ENCODE measurements at places on chromosomes 5 and 9. TPM values are rescaled to one million over a fixed set of nuclear protein-coding genes. Genes with fewer than 3 reads are reported as not detected.

VCP gene
- 323 TPM for total RNA-seq

FOXD4 gene
- total RNA-seq = 0.20 TPM

ANKRD20A1 gene
- not detected for total RNA-seq

MELK gene
- 51.0 TPM for total RNA-seq

PLAC8L1 gene
- total RNA-seq = 0.96 TPM

DNA sequence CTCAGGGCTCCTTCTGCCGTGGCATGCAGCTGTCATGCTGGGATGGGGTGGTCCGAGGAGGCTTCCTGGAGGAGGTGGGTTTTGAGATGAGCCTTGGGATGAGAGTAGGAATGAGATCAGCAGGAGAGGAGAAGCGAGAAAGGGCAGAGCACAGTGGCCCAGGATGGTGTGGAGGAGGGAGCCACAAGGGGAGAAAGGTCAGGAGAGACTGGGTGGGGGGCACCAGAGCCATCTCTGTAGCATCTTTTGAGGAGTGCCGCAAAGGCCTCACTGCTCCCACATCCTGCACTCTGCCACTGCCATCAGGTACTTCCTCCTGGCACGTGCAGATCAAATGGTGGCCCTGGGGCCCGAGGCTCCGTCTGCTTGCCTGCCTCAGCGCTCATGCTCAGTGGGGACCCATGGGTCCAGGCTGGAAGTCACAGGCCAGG is 150.2 kb downstream of the MACROH2A1 start:
- H3K4me3 ChIP-seq = no peak overlapping the region
- no peak overlapping the region for H3K27ac ChIP-seq
- DNase-seq = no peak
- H3K36me3 ChIP-seq = no peaks in the 10 kb centered on the region
- no peaks in the 10 kb centered on the region for H3K4me1 ChIP-seq

DNA sequence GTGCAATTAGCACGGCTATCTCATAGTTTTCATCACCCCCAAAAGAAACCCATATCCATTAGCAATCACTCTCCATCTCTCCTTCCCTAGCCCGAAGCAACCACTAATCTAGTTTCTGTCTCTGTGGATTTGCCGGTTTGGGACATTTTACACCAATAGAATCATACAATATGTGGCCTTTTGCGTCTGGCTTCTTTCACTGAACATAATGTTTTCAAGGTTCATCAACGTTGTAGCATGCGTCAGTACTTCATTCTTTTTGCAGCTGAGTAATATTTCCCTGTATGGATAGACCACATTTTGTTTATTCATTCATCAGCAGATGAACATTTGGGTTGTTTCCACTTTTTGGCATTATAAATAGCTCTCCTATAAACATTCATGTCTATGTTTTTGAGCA is 75.4 kb upstream of the TBC1D2 start:
- no peak overlapping the region for H3K27ac ChIP-seq
- H3K36me3 ChIP-seq = no peaks in the 10 kb centered on the region
- no peak overlapping the region for H3K4me3 ChIP-seq
- no peaks in the 10 kb centered on the region for H3K4me1 ChIP-seq

DNA sequence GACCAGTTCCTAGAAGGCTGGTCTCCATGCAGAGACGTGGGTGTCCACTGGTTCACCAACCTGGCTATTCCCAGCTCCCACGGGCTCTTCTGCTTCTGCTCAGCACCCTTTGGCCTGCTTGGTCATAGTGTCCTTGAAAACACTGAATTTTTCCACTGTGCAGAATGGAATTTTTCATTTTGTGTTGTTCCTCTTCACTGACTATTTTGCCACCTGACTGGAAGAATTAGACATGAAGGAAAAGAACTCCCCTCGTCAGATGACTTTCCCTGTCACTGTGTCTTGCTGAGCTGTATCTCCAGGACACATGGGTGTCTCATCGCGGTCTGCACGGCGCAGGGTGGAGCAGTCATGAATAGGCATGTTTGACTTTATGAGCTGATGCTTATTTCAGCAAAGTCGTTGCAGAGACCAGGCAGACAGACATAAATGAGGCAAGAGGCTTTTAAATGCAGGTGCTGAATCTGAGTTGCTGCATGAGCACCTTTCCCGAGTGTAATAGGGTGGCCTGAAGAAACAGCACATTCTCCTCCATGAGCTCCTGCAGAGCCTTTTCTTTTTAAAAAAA is 50.2 kb upstream of the SEMA4D start:
- H3K27ac ChIP-seq = no peak overlapping the region
- no peaks in the 10 kb centered on the region for H3K27me3 ChIP-seq
- no peaks in the 10 kb centered on the region for H3K36me3 ChIP-seq
- peaks cover 15% of the 10 kb centered on the region for H3K4me1 ChIP-seq

DNA sequence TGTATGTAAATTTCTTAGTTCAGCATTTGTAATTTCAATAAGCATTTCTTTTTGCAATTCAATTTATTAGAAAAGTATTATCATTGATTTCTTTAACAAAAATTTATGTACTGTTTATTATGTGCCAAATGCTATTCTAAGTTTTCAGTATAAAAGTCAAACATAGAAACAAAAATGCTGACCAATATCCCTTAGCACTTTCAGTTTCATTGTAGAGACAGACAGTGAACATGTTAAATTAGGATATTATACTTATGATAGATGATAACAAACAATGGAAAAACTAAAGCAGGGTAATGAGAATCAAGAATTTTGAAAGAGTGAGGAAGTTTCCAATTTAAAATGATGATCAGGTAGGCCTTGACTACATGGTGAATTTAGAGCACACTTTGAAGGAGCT is 1106.0 kb downstream of the TAF11L14 start:
- H3K4me1 ChIP-seq = peaks cover 48% of the 10 kb centered on the region
- H3K27me3 ChIP-seq = no peaks in the 10 kb centered on the region
- no peak for DNase-seq
- no peaks in the 10 kb centered on the region for H3K36me3 ChIP-seq

- H3K27me3 ChIP-seq = no peaks in the 10 kb centered on the region
- DNase-seq = peak; percentile 19
- peaks cover 28% of the 10 kb centered on the region for H3K4me1 ChIP-seq
- no peaks in the 10 kb centered on the region for H3K36me3 ChIP-seq
These were observed 925 bp downstream of the ABHD17B start for GRCh38 chr9:71909887-71910649.

- no peak for DNase-seq
- no peak overlapping the region for H3K27ac ChIP-seq
- H3K36me3 ChIP-seq = peaks cover 9% of the 10 kb centered on the region
- no peak overlapping the region for H3K4me3 ChIP-seq
- no peaks in the 10 kb centered on the region for H3K27me3 ChIP-seq
- no peaks in the 10 kb centered on the region for H3K4me1 ChIP-seq
These were observed 52.5 kb upstream of the NCS1 start for GRCh38 chr9:130119519-130120298.

DNA sequence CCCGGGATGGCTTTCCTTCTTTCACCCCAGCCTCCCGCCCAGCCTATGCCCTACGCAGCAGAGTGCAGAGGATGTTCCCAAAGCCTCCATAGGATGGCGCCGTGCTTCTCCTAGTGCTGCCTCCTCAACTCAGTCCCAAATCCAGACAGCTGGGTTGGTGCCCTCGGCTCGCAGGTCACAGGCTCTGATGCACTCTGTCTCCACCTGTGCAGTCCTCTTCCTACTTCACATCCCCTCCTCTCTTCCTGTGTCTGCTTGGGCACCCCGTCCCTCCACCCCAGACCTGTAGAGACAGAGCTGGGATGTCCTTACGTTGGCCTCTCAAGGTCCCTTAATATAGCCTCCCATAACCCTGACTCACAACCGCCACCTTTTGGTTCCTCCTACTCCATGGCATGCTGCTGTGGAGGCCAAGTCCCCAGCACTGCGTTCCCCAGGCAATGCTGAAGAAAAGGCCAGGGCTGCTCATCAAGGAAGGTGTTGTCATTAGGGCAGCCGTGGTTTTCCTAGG is 314.4 kb downstream of the GADD45G start:
- H3K36me3 ChIP-seq = no peaks in the 10 kb centered on the region
- H3K4me1 ChIP-seq = no peaks in the 10 kb centered on the region
- no peak overlapping the region for H3K4me3 ChIP-seq
- H3K27me3 ChIP-seq = no peaks in the 10 kb centered on the region
- DNase-seq = no peak

DNA sequence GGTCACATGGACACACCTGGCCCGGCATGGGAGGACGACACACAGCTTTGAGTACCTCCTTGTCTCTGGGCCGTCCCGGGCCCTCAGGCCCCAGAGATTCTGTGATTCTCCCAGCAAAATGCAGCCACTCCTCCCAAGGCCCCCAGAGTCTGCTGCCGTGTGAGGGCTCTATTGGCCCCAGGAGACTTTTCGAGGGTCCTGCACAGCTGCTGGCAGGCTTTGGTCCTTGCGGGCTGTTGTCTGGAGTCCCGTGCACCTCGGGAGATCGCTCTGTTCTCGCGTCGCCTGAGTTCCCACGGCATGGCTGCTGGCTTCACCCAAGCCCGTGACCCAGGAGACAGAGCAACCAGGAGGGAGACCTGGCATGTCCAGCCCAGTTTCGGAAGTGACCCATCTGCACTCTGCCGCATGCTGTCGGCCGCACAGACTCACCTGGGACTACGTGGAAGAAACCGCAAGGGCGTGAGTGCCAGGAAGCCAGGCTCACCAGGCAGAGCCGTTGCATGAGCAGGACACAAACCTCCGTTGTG is 46.8 kb upstream of the NKD2 start:
- peaks cover 28% of the 10 kb centered on the region for H3K4me1 ChIP-seq
- no peaks in the 10 kb centered on the region for H3K36me3 ChIP-seq
- H3K27me3 ChIP-seq = peaks cover 8% of the 10 kb centered on the region
- DNase-seq = no peak
- H3K4me3 ChIP-seq = no peak overlapping the region
- no peak overlapping the region for H3K27ac ChIP-seq
